CD4-positive, alpha-beta T cell treated with Interleukin-4 for 4 hours (primary cell): ENCODE measurements at places on chromosomes 4 and X.

GRCh38 chr4:87118826-87119225, 101.6 kb downstream of the KLHL8 start:
- DNase-seq, result no peak

DNA sequence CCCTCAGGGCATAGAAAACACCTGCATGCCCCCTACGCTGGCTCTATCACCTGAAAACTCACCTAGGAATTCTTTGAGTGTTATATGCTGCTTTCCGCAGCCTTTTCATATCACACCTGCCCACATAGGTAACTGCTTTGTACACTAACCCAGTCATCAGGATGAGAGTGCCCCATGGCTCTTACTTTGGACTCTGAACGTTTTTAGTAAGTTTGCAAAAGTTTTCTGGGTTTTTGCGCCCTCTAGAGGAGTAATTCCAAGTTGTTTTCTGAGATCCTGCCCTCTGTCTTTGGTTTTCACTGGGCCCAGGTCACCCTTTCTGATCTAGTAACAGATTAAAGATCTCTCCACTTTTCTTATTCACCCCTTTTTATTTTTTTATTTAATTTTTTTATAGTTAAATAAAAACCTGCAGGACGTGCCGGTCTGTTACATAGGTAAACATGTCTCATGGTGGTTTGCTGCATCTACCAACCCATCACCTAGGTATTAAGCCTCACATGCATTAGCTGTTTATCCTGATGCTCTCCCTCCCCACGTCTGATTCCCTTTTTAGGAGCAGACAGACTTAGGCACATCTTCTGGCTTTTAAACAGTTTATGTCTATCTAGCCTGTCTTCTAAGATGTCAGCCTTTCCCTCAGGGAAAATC, 139.2 kb downstream of the NWD2 start:
- DNase-seq, result peak; percentile 2

GRCh38 chr4:25406081-25406692, 29.1 kb downstream of the ANAPC4 start:
- DNase-seq, result no peak

GRCh38 chrX:49291615-49292337, 11.7 kb upstream of the GAGE10 start:
- DNase-seq, result peak; percentile 59

GRCh38 chr4:8910822-8911315, 39.2 kb upstream of the HMX1 start:
- DNase-seq, result no peak

GRCh38 chrX:54980334-54980733, 13.7 kb downstream of the PFKFB1 start:
- DNase-seq, result no peak

DNA sequence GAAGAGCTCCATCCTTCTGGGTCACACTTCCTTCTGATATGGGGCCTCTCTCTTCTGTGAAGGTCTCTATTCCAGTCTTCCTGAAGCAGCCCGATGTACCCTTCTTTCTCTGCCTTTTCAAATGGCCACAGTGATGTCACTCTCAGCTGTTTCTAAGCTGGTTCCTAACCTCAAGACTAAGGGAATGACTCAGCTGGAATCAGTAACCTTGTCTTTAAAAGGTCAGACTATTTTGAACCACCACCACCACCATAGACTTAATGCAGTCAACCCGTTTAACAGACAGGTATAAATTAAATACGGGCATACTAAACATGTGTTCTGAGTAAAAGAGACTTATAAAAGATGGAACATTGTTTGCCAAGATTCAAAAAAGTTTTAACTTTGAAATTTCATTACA, 121.0 kb downstream of the PPA2 start:
- no peak for DNase-seq

GRCh38 chr4:181194096-181194495, 1049.1 kb upstream of the TENM3 start:
- no peak for DNase-seq

DNA sequence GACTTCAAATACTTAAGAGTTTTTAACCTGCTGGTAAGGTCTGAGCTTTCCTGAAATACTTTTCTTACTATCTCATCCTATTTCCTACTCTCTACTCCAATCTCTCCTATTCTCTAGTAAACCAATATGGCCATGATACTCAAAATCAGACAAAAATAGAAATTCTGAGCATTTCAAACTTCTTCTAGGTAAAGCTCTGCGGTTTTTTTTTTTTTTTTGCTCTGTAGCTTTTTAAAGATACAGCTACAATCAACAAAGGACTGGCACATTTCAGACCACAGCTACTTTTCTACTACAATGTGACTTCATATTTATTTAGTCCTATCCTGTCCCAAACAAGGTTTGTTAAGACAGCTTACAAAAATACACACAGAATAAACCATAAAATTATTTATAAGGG, 31.1 kb downstream of the MAML3 start:
- DNase-seq, result no peak

DNA sequence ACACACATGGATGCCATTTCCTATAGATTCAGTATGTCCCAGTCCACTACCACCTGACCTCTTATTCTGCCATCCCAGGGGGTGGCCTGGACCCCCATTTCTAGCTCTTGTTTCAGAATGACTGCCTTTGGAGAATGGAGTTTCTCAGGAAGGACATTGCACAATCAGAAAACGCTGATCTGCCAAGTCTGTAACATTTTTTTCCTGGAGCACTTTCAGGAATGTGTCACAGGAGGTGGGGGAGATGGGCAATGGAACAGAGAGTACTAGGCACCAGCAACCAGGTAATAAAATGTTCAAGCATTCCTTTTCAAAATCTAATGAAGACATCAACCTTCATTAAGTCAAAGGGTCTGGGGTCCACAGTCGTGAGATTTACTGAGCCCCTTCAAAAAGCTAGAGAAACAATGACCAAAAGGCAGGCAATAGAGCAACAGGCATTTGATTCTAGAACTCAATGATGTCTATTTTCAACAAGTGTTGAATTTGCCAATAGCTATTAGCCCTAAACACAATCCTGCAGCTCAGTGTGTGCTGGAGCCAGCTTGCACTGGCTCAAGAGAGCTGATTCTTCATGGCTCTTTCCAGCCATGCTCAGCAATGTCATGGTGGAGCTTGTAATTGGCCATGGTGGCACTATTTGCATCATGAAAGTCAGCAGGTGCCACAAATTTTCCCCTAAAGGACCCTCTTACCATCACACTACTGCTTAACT, 87.1 kb downstream of the KDR start:
- no peak for DNase-seq

GRCh38 chr4:85452058-85452731, 22.8 kb upstream of the ARHGAP24 start:
- no peak for DNase-seq
